ENCODE measurements at places on chromosomes 3 and 15.

GRCh38 chr3:141067206-141067974 is 16.2 kb downstream of the SPSB4 start:
- DNase-seq = no peak

DNA sequence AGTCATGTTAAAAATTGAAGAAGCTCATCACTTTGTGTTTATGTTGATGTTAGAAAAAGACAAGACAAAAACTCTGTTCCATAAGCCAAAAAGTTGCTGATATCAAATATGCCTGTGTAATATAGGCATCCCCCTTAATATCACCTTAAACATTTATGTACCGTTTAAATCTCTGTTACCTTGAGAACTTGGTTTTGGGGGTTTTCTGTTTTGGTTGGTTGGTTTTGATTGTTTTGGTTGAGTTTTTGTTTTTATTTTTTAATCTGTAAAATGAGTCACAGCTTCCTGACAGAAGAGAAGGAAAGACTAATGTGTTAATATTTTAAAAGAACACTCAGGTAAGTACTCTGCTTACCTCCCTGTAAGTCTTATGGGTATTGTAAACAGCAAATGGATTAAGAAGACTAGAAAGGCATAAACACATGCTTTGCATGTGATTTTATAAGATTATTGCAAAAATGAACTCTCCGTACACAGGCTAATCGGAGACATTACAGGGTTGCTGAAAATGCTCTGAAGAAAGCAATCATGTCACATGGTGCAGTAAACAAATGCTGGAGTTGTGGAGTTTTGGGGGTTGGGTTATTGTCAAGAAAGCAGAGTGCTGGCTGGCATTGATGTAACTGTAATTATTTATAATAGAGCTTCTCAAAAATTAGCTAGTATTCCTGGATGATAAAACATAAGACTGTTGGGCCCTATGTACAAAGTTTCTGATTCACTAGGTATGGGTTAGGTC is 69.5 kb upstream of the MBNL1 start:
- no peak for DNase-seq

DNA sequence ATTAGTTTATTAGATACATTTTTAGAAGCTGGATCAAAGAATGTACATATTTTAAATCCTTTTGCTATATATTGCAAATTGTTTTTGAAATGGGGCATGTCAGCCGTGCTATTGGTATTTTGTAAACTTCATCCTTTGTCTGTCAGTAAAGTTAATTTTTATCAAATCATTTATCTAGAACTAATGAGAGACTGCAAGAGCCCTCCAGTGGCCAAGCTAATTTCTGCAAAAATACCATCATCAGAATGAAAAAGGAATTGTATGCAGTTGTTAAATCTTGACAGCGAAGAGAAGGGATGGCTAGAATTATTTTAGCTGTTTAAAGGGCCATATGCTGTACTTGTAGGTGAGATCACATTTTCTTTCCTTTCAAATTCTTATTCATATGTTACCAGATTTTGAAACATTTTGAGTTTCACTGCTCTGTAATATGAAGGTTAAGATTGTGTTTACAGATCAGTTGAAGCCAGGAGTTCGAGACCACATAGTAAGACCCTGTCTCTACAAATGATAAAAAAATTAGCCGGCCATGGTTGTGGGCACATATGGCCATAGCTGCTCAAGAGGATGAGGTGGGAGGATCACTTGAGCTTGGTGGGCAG is 8.1 kb upstream of the CLDN11 start:
- DNase-seq = no peak

DNA sequence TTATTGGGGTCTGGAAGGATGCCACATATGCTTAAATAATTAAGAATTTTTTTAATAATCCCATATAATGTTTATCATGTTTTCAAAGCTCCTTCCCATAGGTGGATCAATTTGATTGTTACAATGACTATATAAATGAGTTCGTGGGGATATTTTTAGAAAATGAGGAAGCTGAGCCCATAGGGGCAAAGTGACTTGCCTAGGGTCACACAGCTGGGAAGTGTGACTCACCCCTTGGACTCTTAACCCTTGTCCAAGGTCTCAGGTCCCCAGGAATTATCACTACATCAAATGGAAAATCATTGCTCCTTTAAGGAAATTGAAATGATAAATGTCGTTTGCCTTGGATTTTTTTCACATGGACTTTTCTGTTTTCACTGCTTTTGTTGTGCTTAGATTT is 161.2 kb upstream of the RGMA start:
- no peak for DNase-seq

DNA sequence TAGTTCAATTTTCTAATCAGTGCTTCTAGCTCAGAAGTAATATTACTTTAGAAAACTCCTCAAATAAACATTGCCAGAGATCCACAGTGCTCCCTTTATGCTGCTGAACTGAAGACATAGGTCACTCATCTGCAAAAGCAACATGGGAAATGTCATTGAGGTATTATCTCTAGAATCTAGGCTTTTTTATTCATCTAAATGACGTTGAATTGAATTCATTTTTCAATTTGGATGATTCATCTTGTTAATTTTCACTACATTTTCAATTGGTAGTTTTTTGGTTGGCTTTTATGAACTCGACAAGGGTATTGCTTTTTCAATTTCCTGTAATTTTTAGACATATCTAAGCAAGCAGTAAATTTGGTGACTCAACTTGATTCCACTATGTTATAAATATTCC is 275.4 kb downstream of the NFKBIZ start:
- no peak for DNase-seq

DNA sequence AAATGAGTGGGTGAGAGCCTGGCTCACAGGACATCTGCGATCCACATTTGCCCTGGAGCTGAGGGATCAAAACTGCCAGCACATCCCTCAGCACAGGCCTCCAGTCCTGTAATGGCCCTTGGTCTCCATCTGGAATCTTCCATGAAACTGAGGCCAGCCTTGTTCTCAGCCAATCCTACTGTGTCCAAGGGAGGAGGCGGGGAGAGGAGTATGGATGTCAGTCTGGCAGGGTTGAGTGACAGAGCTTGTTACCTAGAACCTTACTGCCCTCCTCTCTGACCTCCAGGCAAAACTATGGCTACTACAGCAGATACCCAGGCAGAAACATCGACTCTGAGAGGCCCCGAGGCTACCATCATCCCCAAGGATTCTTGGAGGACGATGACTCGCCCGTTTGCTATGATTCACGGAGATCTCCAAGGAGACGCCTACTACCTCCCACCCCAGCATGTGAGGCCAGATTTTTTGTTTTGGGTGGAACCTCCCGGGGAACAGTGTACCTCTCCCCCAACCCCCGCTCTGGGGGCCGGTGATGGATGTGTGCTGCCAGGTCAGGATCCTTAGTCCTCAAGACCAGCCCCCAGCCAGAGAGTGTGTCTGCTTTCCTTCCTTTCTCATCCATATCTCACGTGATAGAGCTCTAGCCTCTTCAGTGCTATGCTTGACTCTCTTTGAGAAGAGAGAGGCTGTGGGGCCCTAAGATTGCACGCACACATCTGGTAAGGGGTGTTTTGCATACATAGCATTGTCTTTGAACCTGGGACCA is 41.3 kb downstream of the CHDH start:
- DNase-seq = no peak

- no peak for DNase-seq
Observed at GRCh38 chr15:85786781-85787114, 8.0 kb downstream of the KLHL25 start.

DNA sequence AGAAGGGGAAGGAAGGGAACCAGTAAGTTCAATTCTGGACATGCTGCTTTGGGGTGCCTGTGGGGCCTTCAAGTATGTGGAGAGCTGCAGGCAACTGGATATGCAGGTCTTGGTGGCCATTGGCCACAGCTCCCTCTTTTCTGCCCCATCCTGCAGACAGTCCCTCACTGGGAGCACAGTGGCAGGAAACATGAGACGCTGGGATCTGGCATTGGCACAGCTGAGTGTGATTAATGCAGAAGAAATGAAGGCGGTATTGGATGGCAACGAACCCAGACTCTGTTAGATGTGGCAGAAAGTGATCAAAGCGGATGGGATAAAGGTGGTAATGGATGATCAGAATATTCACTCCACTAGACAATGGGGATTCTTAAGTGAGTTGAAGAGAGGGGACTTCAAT is 23.2 kb upstream of the VPS8 start:
- no peak for DNase-seq

GRCh38 chr3:133782454-133782853 is 23.2 kb upstream of the SRPRB start:
- no peak for DNase-seq

DNA sequence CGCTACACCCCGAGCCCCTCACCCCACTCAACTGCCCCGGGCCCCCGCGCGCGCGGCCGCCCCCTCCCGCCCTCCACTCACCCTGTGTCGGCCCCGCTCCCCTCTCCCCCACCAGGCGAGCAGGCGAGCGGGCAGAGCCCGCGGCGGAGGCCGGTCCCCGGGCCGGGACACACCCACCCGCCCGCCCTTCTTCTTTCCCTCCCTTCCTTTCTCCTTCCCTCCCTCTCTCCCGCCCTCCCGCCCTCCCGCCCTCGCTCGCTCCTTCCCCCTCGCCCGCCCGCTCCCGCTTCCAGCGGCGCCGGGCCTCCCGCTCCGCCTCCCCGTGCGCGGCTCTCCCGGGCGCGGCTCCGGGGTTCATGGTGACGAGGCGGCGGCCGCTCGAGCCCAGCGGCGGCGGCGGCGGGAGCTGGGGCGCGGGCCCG is at the start of gene CTDSPL:
Gene CTDSPL, plus strand, starts transcription at position 261 of the 422 bp plus-strand sequence. CDS start 320 bp downstream, outside the sequence.
- peak; percentile 79 for DNase-seq

- no peak for DNase-seq
Observed at GRCh38 chr3:174072675-174073074, 675.1 kb downstream of the NLGN1 start.

GRCh38 chr3:172057624-172058327 is 18.4 kb downstream of the FNDC3B start:
- no peak for DNase-seq

DNA sequence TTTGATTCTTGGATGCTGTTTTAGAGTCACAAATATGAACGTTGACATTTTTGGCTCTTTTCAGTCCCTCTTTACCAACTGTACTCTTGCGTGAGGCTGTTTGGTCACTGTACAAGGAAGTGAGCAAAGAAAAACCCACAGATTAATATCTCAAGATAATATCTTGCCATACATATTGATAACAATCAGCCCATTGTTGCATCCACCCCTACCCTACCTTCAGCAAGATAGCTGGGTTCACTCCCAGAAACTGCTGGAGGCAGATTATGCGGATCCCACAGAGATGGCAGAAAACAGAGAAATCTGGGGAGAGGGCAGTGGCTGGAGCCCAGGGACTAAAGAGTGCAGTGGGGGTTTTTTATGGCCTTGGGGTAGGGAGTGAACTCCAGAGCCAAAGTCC is 29.9 kb upstream of the MFSD1 start:
- DNase-seq = no peak

GRCh38 chr3:43448098-43448497 is 161.8 kb downstream of the SNRK start:
- DNase-seq = no peak

DNA sequence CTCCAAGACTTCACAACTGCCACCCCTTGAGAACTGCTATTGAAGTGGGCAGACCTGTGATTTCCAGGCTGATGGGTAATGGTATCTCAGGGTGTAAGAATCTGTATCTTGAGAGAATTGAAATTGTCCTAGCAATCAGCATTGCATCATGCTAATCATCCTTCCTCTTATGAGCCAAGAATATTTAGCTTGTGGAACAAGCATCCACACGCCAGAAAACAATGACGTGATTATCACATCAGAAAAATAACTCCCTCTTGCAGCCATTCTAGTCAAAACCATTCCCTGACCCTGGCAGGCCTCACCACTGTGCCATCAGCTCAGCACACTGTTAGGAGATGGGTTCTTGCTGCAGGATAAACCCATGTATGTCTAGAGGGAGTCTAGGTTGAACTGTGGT is 6.7 kb downstream of the BCL2L10 start:
- DNase-seq = no peak

- no peak for DNase-seq
Observed at GRCh38 chr3:138047596-138048158, 37.7 kb downstream of the CLDN18 start.

- no peak for DNase-seq
Observed at GRCh38 chr3:149752788-149753136, 473 bp upstream of the COMMD2 start.
